Effector CD4-positive, alpha-beta T cell (primary cell): ENCODE measurements at places on chromosomes 11 and 22.

DNA sequence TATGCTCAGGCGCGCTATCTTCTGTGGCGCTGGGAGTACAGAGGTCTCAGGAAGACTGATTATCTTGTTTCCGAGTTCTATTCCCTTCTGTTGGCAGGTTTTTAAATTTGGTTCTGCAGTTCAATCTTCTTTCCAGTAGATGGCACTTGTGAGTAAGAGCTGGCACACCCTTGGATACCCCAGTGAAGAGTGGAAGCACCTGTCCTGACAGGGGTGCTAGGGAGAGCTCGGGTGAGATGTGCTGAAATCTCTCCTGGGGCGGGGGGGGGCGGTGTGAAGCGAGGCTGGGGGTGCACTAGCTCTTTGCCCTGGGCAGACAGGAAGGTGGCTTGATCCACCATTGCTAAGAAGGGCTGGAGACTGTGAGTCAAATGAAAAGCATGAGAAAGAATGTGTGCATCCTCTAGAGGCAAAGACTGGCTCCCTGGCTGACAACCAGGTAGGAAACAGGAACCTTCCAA lies 679.9 kb upstream of the CCDC179 start:
- DNase-seq = no peak

DNA sequence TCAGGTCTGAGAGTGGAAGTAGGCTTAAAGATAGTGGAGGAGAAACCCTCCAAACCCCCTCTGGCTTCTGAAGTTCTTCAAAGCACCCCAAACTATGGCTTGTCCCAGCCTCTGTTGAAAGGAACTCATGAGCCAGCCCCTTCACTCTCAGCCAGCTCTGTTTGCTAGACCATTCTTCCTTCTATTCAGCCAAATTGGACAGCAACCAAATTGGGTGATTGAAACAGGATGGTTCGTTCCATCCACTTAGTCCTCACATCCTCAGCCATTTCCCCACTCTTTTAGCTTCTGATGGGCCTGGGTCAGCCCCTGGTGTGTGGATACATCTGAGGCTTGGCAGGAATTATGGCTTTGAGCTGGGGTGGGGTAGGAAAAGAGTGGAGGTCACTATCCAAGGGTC lies 4.5 kb downstream of the HTR3A start:
- no peak for DNase-seq

GRCh38 chr22:37062376-37062675 lies 10.8 kb downstream of the KCTD17 start:
- no peak for DNase-seq

DNA sequence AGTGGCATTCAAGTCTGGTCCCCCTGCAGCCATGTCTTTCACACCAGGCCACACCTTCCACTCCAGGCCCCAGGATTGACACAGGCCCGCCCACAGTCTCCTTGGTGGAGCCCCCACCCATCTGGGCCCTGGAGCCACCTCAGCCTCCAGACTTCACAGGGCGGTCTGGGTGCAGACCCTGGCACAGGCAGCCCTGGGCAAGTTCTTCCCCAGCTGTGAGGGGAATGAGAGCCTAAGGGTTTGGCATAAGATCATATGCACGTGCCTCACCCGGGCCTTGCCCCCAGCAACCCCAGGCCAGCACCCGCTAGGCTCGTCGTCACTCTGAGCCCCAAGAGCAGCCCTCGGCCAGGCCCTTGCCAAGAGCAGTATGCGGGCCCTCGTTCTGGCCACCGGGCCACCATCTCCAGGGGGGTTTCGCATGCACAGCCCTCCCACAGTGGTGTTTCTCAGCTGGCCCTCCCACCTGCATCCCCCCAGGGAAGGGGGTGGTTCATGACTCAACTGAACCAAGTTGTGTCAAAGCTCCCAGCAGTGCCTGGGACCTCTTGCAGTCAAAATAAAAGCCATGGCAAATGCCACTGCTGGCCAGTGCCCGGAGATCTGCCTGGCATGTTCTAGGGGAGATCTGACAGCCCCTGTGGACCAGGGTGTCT lies 70.4 kb upstream of the KCNQ1OT1 start:
- peak; percentile 0 for DNase-seq

DNA sequence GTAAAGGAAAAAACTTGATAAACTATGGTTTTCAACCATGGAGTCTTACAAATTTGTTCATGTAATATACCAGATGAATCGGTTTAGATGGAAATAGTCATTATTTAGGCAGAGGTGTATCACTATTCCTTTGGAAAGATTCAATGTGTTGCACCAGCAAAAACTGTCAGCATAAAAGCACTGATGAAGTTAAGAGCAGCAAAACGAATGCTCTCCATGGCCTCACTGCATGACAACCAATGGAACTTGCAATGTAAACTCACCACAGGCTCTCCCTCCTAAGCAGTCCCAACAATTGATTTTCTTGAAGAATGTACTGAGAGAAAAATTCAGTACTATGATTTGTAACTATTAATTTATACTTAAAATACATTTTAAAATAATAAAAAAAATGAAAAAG lies 139.9 kb downstream of the FCHSD2 start:
- DNase-seq = no peak

GRCh38 chr22:29917052-29917902 lies 34.3 kb downstream of the MTMR3 start:
- no peak for DNase-seq

GRCh38 chr11:123161376-123162030 lies 33.5 kb downstream of the CLMP start:
- no peak for DNase-seq

- DNase-seq = no peak
Observed at GRCh38 chr11:11836676-11837231, 5.0 kb upstream of the USP47 start.

GRCh38 chr11:64667154-64667745 lies 55.7 kb downstream of the NRXN2 start:
- DNase-seq = no peak

DNA sequence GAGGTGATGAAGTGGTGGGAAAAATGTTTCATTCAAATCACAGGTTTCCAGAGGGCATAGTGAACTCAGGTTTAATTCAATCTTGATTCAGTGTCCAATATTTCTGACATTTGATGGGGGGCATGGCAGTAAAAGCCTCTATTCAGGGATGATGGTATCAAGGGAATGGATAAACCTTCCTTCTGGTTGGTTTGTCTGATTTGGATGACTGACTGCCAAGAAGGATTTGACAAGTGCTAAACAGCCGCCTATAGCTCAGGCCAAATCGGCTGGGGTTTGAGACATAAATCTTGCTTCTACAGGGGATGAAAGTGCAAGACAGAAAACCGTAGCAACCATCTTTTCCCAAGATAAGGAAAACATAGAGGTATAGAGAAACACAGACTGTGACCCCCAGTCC lies 121.8 kb upstream of the C11orf87 start:
- DNase-seq = no peak

- no peak for DNase-seq
Observed at GRCh38 chr11:45259592-45259991, 26.5 kb downstream of the SYT13 start.

DNA sequence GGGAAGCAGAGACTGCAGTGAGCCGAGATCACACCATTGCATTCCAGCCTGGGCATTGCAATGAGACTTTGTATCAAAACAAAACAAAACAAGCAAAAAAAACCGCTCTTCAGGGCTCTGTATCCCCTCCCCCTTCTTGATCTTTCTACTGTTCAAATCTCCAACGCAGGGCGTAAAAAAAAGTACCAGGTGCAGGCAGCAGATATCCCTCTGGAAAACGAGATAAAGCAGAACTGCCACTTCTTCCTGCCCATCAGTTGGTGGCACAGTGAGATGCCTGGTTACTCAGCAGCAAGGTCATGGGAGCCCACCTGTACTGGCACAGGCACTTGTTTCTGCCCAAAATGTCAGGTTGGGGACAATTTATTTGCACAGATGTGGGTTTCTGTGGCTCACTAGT lies 11.2 kb downstream of the CCS start:
- no peak for DNase-seq

DNA sequence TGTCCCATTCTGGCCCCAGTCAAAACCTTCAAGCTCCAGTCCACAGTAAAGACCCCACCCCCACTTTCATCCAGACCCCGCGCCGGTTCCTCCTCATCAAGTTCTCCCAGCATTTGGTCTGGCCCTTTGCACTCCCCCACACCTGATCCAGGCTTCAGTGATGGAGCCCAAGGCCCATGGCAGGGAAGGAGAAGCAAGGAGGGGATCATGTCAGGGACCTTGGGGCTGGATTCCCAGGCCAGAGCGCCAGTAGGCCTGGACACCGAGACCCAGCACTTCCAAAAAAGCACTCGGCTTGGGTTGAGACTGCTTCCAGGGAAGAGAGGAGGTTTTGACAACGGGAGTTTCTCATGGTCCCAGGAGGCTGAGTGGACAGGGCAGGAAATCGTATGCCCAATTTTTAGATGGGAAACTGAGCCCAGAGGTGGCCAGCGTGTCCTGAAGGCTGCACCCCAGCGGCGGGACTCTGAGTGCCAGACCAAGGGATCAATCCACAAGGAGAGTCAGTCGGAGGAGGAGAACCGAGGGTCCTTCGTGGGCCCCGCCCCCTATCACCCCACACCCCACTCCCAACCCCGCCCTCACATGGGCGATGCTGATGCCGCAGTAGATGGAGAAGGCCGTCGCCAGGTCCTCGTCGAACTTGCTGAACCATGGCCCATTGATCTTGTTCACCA lies 90.5 kb downstream of the PDE2A start:
- DNase-seq = no peak

GRCh38 chr11:119759324-119759723 lies 30.3 kb upstream of the NECTIN1 start:
- no peak for DNase-seq

DNA sequence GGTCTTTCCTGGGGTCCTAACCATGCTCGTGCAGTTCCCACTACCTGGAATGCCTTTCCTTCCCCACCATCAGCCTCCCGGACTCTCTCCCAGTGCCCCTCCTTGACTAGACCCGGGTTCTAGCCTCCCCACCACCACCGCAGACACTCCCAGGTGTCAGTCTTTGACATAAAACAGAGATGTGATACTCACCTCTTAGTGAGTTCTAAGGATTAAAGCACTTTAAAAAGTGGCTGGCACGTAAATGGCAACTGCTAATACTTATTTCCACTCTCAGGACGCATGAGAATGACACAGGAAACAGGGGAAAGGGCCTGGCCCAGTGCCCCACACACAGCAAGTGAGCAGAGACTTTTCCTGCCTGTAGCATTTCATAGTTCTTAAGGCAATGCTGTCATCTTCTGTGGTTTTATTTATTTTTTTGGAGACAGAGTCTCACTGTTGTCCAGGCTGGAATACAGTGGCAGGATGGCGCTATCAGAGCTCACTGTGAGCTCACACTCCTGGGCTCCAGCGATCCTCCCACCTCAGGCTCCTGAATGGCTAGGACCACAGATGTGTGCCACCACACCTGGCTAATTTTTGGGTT lies 1.9 kb upstream of the SLC25A45 start:
- no peak for DNase-seq

GRCh38 chr11:64809781-64810241 lies 540 bp downstream of the MEN1 start:
- no peak for DNase-seq

DNA sequence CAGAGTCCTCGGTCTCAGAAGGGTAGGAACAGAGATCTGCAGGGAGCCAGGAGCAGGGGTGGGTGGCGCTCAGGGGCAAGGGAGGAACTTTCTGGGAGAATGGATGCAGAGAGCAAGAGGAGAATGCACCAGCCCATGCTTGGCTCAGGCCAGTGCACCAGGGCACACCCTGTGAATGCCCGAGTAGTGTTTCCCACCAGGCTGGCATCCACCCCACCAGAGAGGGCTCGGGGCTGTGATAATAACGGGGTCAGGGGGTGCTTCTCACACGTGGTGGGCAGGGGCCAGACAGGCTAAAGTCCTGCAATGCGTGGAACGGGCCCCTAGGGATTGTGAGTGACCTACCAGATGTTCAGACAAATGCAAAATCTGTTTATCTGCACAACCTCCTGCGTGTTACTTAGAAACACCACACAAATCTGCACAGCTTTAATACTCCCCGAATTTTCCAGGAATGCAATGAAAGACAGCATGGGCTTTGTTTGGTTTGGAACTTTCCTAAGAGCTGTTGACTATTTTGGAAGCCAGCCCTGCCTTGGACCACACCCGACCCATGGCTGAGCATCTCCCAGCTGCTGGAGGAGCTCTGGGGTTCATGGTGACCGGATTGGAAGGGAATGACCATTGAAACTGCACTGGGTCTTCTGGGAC lies 368.3 kb downstream of the SHANK2 start:
- no peak for DNase-seq

DNA sequence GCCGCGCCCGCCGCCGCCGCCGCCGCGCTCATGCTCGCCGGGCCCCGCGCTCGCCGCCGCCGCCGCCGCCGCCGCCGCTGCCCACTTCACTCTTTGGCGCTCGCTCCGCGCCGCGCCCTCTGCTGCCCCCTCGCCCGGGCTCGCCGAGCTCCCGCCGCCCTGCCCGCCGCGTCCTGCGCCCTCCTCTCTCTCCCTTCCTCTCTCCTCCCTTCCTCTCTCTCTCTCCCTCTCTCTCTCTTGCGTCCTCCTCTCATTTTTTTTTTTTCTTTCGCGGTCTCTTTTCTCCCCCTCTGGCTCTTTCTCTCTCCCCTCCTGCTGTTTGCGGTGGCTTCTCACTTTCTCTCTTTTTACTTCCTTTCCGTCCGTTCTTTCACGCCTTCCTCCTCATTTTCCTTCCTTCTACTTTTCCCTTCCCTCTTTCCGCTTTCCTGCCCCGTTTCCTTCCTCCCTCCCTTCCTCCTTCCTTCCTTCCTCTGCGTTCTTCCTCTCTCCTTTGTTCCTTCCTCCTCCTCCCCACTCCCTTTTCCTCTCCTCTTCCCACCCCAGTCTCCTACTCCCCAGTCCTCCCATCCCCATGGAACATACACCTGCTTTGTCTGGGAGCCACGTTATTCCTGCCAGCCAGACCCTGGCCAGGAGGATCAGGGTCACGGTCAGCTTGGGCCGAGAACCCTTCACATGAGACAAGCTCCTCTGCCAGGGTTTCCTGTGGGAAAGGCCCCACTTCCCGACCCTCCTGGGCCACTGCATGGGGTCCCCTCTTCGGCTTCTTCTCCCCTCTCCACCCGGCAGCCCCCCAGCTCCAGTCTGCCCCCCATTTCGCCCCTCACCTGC lies 19.3 kb upstream of the SHISAL1 start:
- no peak for DNase-seq

DNA sequence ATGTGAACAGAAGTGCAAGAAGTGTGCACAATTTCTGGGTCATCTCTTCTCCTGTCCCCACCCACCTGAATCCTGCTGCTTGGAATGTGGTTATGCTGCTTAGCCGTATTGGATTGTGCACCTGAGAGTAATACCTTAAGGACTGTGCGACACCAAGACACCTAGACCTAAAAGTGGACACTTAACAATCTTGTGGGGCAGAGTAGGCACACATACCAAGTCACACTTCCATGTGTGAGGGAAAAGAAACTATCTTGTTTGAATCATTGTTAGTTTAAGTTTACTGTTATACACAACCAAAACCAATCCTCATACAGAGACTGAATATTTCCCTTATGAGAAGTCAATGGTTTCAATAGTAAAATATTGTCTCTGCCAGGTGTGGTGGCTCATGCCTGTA lies 93.7 kb downstream of the CCDC83 start:
- no peak for DNase-seq

DNA sequence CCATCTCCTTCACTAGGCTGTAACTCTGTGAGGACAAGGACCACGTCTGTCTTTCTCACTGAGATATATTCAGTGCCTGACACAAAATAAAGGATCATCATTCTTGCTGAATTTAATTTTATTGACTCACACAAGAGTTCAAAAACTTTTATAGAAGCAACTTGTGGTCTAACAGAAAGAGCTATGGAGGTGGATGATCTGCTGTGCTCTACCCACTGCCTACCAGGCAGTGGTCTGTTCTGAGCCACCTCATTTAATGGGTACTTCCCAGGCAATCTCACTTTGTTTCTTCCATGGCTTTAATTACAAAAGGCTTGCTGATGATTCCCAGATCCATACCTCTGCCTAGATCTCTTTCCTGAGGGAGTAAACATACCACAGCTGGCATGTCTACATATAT lies 4.7 kb downstream of the BTBD18 start:
- DNase-seq = no peak

- DNase-seq = no peak
Observed at GRCh38 chr22:28027453-28028448, 108.7 kb upstream of the PITPNB start.
